A673 (cell line): ENCODE measurements at places on chromosomes 5 and 9. TPM values are rescaled to one million over a fixed set of nuclear protein-coding genes. Genes with fewer than 3 reads are reported as not detected.

PCDHA5 gene
- total RNA-seq, result 2.1 and 2.2 TPM in 2 replicates

PCDHGB5 gene
- total RNA-seq, result 43.3 and 45.0 TPM in 2 replicates

MROH2B gene
- total RNA-seq, result not detected in 2 replicates

IFNA13 gene
- not detected in 2 replicates for total RNA-seq
